ENCODE measurements at places on chromosomes 3 and 15.

DNA sequence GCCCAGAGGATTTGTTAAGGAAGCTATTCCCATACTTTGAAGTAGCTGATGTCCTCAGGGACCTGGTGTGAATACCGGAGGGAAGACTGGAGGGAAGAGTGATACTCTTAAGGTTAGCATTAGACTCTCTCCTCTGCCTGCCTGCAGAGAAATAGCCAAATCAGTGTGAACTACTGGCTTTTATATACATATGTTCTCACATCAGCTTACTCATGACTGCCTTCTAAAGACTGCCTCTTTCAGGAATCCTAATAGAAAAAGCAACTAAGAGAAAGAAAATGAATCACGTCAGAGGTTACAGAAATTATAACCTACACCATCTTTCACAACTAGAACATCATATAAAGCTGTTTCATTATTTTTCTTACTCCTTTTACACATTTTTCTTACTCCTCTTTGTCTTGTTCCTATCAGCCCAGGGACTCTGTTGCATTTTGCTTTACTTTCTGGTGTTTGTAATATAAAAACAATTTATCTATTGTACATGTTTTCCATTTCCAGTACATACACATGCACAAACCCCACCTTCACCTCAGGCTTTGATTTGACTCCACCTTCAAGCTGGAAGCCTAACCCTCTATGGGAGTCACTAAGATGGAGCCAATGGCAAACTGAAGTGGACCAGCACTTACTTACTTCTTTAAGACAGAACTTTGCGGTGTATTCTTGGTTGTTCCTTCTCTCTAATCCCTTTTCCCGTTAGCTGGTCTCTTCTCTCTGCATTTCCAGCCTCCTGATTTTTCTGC lies 257.7 kb upstream of the UBE2E1 start:
- DNase-seq, result no peak

- DNase-seq, result peak; percentile 4
Observed at GRCh38 chr15:60831540-60831939, 352.6 kb upstream of the ICE2 start.

GRCh38 chr3:124985349-124985748 lies 50.8 kb upstream of the MUC13 start:
- peak; percentile 84 for DNase-seq

- no peak for DNase-seq
Observed at GRCh38 chr15:34336231-34336990, 1.2 kb downstream of the SLC12A6 start.

DNA sequence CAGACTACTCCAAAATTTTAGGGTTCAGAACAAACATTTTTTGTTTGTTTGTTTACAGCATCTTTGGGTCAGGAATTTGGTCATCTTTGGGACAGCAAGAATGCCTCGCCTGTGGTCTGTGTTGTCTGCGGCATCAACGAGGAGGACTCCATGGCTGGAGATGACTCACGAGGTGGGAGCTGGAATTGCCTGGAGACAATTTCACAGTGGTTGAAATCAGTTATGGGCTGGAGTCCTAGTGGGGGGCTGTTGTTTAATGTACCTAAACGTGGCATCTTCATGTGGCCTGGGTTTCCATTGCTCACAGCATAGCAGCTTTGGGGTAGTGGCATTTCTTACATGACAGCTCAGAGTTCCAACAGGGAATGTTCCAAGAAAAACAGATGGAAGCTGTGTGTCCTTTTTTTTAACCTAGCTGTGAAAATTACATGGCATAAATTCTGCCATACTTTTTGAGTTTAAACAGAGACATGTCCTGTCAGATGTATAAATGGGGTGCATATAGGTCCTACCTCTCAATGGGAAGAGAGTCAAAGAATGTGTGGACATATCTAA lies 507.3 kb upstream of the CBLB start:
- DNase-seq, result no peak

- no peak for DNase-seq
Observed at GRCh38 chr3:52432691-52433141, 12.2 kb downstream of the SEMA3G start.

DNA sequence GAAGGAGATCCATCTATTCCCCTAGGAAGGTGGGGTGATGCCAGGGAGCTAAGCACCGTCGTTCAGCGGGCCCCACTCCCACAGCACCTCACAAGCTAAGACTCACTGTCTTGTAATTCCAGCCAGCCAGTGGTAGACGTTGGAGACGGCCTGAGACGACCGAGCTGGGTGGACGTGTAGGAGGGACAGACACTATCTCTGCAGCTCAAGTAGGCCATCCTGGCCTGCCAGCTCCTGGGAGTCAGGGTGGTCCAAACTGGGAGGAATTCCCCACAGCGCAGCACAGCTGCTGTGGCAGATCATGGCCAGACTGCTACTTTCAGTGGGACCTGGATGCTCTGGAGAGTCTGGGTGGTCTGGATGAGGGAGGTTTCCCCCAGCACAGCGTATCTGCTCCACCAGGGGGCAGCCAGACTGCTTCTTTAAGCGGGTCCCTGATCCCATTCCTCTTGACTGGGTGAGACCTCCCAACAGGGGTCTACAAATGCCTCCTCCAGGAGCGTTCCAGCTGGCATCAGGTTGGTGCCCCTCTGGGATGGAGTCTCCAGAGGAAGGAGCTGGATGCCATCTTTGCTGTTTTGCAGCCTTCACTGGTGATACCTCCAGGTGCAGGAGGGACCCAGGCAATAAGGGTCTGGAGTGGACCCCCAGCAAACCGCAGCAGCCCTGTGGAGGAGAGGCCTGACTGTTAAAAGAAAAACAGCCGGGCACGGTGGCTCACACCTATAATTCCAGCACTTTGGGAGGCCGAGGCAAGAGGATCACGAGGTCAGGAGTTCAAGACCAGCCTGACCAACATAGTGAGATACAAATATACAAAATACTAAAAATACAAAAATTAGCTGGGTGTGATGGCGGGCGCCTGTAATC lies 27.6 kb downstream of the GNB5 start:
- DNase-seq, result no peak

GRCh38 chr3:71972031-71972430 lies 187.1 kb upstream of the PROK2 start:
- no peak for DNase-seq

DNA sequence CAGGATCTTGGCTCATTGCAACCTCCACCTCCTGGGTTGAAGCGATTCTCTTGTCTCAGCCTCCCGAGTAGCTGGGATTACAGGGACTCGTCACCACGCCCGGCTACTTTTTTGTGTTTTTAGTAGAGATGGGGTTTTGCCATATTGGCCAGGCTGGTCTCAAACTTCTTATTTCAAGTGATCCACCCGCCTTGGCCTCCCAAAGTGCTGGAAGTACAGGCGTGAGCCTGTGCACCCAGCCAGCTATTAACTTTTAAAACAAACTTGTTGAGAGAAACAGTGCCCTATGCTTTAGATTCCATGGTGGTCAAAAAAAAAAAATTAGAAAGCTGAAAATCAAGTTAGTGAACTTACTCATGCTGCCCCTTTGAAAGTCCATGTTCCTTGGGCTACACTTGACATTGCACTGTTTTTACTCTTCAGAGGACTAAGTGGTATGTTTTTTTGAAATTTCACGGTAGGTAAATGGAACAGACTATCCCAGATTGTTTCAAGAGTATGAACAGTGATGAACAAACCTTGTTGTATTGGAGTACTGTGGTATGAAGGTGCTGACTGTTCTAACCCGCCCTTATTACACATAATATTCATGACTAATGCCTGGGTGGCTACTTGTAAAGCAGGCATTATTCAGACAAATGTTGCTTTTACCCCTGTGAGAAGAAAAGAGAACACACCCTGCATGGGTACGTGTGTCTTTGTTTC lies 206.9 kb downstream of the KLHL25 start:
- peak; percentile 40 for DNase-seq

DNA sequence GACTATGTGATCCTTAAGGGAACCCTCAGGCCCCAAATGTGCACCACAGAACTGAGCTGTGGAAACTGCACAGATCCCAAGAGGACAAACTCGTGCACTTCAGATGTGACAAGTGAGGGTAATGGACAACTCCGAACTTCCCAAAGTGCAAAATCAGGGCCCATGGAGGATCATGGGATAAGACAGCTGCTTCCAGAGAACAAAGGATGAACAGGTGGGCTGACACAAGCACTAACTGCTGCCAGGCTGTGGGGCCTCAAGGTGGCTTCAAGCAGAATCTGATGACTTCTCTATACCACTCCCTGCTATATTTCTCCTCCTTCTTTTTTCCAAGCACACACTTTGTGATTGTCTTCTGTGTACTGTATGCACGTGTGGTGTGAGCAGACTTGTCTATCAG lies 5.4 kb downstream of the TARS3 start:
- DNase-seq, result no peak

- peak; percentile 84 for DNase-seq
Observed at GRCh38 chr15:39598186-39598850, 17.4 kb downstream of the THBS1 start.

- DNase-seq, result peak; percentile 29
Observed at GRCh38 chr3:155270485-155271342, 22.8 kb downstream of the STRIT1 start.

- DNase-seq, result no peak
Observed at GRCh38 chr3:148827585-148827984, at the start of gene CPB1. Gene CPB1, plus strand, starts transcription at chr3:148827811. Its CDS starts 13 bp downstream, at chr3:148827824.

- DNase-seq, result no peak
Observed at GRCh38 chr15:42089942-42090341, 4.4 kb downstream of the PLA2G4D start.

DNA sequence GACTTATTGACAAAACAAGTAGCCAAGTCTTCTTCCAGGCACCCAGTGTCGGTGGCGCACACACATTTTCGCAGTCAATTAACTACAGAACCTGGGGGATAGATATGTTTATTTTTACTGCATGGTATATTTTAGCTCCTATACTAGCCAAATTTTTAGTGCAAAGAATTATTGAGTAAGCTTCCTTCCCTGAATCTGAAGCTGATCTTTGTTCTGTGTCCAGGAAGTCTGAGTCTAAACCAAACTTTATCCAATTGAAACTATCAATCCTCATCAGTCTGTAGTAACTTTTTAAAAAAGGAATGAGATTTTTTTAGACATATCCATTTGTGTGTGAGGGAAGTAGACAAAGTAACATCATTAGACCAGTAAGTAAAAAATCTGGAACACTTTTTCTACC lies 133.1 kb downstream of the GADL1 start:
- DNase-seq, result no peak

- DNase-seq, result no peak
Observed at GRCh38 chr3:126184465-126185000, 4.1 kb upstream of the ALDH1L1 start.

- no peak for DNase-seq
Observed at GRCh38 chr3:52225452-52226228, at the start of gene TLR9. Gene TLR9, minus strand, starts transcription at chr3:52225645. Its CDS starts 116 bp downstream, at chr3:52225529.

- peak; percentile 8 for DNase-seq
Observed at GRCh38 chr3:102718651-102719050, 283.8 kb downstream of the ZPLD1 start.

DNA sequence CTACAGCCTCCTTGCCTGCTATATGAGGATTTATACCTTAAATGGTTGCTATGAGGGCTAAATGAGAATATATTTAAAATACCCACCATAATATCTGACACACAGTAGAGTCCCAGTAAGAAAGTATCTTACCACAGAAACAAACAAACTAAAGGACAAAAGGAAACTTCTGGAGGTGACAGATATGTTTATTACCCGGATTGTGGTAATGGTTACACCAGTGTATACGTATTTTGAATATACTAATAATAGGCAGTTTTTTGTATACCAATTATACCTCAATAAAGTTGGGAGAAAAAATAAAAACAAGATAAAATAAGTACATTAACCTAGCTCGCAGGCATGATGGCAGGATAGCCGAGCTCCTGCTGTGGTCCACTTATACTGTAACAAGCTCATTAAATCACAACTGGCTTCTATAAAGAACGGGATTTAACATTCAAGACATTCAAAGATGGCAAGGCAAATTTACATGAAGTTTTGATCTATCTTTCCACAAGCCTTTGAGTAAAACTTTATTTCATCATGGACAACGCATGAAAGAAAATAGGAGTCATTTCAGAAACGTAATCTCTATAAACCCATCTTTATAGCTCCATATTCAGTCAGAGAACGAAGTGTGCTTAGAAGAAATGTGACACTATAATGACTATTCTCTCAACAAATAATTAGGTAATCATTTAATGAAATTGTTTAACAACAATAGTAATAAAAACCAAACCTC lies 1.5 kb downstream of the RPN1 start:
- DNase-seq, result no peak

GRCh38 chr3:53114011-53114400 lies 16.2 kb downstream of the RFT1 start:
- peak; percentile 69 for DNase-seq

DNA sequence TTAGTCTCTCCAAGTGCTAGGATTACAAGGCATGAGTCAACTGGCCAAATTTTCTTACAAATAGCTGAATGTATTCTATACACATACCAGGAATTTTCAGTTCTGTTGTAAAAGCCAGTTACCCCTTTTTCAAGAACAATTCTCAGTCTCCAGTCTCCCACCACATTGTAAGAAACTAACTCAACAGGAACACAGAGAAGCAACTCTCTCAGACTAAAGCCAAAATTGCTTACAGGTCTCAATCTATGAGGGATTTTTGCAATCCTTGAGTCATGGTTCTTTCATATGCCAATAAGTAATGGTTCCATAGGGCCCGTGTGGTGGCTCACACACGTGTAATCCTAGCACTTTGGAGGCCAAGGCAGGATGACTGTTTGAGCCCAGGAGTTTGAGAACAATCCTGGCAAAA lies 8.5 kb downstream of the IP6K2 start:
- peak; percentile 25 for DNase-seq

DNA sequence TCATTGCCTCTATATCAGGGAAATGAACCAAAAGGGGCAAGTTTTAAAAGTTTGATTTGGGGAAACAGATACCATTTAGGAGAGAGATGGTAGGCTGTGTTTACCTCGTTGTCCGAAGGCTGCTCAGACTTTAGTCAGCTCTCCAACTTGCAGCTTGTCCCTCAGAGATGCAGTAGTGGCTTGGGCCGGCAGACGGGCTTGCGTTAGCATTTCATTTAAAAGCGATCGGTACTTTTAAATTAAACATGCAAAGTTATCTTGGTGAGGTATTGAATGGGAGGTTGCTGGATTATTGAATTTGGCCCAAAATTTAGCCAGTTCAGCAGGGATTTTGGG lies 26.2 kb downstream of the EEFSEC start:
- no peak for DNase-seq

- peak; percentile 75 for DNase-seq
Observed at GRCh38 chr15:52523192-52523591, 5.5 kb downstream of the MYO5A start.

- no peak for DNase-seq
Observed at GRCh38 chr3:66228707-66229106, 7.9 kb downstream of the SLC25A26 start.

GRCh38 chr15:89662893-89663626 lies 7.8 kb upstream of the KIF7 start:
- DNase-seq, result peak; percentile 88

DNA sequence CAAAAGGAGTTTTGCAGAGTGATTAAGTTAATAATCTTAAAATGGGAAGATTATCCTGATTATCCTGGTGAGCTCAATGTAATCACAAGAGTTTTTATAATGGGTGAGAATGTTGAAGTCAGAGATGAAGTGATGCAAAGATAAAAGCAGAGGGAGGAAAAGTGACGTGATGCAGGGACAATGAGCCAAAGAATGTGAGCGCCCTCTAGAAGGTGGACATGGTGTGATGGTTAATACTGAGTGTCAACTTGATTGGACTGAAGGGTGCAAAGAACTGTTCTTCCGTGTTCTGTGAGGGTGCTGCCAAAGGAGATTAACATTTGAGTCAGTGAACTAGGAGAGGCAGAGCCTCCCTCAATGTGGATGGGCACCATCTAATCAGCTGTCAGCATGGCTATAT lies 569.6 kb upstream of the AGTR1 start:
- no peak for DNase-seq

- no peak for DNase-seq
Observed at GRCh38 chr3:138717348-138717747, 108.8 kb downstream of the FAIM start.

Measured in fibroblast of skin of right quadriceps (primary cell).